SIG-M5 (cell line): ENCODE measurements at places on chromosomes 12 and 14.

- no peak for DNase-seq
These were observed 338.2 kb downstream of the TRHDE start for GRCh38 chr12:72610342-72610741.

- no peak for DNase-seq
These were observed 449.6 kb upstream of the CCDC196 start for GRCh38 chr14:66036547-66036946.

DNA sequence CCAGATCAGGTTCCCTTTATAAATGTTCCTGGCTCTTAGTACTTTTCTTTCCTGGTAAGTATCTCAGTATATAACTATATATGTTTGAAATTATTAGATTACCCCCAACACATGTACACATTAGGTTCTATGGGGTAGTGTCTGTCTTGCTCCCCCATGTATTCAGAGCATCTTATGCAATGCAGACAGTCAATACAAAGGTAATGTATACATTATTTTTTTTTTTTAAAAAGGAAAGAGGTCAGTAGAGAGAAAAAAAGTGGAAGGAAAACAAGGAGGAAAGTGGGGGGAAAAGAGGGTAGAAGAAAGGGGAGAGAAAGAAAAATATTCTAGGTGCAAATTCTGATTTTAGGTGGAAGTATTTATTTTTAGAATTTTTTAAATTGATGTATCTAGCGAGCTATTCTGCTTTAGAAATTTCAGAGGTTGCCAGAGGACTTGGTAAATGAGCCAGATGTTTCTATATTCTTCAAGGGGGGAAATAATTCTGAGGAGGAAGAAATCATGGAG lies 157.9 kb downstream of the STXBP6 start:
- no peak for DNase-seq

GRCh38 chr12:106112145-106112821 lies 26.5 kb downstream of the NUAK1 start:
- no peak for DNase-seq

GRCh38 chr14:78170203-78170602 lies at the start of gene NRXN3:
Gene NRXN3 (plus strand): TSS chr14:78170373. CDS start chr14:78243094, 72,721 bp downstream.
- no peak for DNase-seq

DNA sequence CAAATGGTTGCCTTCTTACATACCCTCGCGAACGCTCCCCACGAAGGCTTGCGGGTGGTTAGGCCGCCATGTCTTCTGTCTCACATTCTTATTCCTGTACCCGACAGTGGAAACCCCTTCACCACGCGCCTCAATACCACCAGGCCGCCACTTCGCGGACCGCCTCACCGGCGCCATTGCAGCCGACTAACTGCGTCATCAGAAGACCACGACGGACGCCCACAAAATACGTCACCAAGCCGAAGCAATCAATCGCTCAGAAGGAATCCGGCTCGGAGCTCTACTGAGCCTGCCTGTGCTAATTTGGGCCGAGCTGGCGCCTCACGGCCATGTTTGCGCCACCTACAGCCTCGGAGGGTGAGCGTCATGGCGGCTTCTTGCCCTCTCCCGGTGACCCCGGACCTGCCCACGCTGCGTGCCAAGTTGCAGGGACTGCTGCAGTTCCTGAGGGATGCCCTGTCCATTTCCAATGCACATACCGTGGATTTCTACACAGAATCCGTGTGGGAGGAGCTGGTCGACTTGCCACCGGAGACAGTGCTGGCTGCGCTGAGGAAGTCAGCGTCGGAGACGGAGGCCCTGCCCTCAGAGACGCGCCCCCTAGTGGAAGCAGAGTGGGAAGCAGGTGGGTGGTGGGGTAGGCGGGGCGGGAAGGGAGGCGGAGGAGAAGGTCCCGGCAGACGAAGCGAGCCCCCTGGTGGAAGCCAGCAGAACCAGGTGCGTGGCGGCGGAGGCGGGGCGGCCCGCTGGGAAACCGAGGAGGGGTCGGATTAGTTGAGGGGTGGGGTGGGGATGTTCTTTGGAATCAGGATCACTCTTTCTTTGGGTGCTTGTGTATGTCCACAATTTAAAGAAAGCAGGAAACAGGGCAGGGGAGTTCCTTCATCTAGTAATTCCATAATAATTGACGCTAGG lies at the start of the genes CCDC59 and METTL25:
TSS of gene CCDC59 (minus strand) at position 188 of the 915 bp plus-strand sequence. CDS start at position 177, 11 bp downstream.
TSS of gene METTL25 (plus strand) at position 330 of the 915 bp plus-strand sequence. CDS start at position 367, 37 bp downstream.
- peak; percentile 83 for DNase-seq
